ENCODE measurements at places on chromosomes 3 and 15.

GRCh38 chr3:188581792-188582191 is 427.8 kb downstream of the LPP start:
- DNase-seq: no peak

GRCh38 chr15:52414936-52415335 is 113.7 kb downstream of the MYO5A start:
- no peak for DNase-seq

DNA sequence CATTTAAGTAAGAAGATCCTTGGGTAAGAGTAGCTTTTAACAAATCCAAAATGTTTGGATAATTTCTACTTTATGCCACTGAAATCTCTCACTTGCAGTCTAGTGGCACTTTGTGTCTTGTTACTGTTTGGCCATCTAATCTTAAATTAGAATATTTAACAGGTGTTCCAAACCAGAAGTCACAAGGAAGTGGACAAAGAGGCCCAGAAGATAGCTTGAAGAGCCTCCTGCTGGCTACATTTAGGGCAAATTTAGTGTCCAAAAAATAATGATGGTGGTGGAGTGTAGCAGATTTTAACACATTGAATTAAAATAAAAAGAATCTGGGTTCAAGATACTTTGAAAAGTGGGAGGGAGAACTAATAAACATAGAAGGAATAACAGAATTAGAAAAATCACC is 172.2 kb downstream of the GHSR start:
- no peak for DNase-seq

GRCh38 chr3:77648214-77648613 is 608.3 kb downstream of the ROBO2 start:
- no peak for DNase-seq

- DNase-seq: no peak
Measured at GRCh38 chr3:113698956-113699355, 2.5 kb upstream of the USF3 start.

GRCh38 chr3:189168711-189169110 is 3.1 kb upstream of the TPRG1 start:
- DNase-seq: no peak

GRCh38 chr3:106185949-106186348 is 317.1 kb upstream of the CBLB start:
- DNase-seq: no peak

DNA sequence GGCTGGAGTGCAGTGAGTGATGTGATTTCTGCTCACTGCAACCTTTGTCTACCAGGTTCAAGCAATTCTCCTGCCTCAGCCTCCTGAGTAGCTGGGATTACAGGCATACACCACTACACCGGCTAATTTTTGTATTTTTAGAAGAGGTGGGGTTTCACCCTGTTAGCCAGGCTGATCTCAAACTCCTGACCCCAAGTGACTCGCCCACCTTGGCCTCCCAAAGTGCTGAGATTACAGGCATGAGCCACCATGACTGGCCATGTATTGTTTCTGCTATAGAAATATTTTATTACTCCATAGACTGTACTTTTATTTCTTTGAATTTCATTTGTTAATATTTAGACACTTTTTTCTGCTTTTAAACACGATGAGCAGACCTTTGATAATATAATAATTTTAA is 60.4 kb downstream of the GTF2E1 start:
- no peak for DNase-seq

- no peak for DNase-seq
Measured at GRCh38 chr3:195008816-195009215, 262.1 kb downstream of the XXYLT1 start.

DNA sequence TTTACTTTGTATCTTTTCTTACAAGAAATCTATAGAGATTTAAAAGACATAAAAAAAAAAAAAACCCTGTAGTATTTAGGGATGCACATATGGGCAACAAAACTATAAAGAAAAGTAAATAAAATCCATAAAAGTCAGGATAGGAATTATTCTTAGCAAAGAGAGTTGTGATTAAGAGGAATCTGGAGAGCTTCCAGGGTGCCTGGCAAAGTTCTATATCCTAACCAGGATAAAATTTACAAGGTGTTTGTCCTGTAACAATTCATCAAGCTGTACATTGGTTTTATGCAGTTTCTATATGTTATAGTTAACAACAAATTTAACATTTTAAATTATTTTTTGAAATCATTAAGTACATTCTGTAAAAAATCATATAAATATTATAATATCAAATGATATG is 7.9 kb downstream of the SECISBP2L start:
- no peak for DNase-seq

GRCh38 chr15:89926158-89926557 is 13.4 kb upstream of the ARPIN start:
- no peak for DNase-seq

DNA sequence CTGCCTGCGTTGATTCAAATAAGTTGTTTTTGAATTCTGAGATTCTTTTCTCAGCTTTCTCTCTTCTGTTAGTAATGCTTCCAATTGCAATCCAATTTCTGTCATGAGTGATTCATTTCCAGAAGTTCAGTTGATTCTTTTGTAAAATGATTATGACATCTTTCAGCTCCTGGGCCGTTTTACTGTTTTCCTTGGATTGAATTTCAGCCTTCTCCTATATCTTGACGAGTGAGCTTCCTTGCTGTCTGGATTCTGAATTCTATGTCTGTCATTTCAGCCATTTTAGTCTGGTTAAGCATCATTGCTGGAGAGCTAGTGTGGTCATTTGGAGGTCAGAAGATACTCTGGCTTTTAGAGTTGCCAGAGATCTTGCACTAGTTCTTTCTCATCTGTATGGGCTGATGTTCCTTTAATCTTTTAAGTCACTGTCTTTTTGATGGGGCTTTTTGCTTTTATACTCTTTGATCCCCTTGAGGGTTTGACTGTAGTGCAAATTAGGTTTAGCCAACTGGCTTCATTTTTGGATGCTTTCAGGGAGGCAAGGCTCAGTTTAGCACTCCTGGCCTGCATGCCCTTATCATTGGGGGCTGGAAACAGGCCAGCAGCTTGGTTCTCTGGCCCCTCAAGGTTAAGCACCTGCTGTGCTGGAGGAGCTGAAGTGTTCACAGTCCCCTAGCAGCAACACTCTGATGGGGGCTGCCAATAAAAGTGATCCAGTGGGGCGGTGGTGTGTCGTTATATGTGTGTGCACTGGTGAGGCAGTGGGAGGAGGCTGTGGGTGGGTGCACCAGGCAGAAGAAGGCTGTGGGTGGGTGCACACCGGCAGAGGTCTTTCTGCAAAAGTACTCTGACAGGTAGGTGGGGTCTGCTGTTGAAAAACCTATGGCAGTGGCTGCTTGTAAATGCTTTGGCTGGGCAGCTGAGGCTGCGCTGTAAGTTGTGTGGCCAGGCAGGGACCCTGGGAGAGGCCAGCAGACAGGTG is 51.2 kb downstream of the MCTP2 start:
- DNase-seq: no peak

- DNase-seq: no peak
Measured at GRCh38 chr15:29765898-29766527, 56.3 kb downstream of the TJP1 start.

DNA sequence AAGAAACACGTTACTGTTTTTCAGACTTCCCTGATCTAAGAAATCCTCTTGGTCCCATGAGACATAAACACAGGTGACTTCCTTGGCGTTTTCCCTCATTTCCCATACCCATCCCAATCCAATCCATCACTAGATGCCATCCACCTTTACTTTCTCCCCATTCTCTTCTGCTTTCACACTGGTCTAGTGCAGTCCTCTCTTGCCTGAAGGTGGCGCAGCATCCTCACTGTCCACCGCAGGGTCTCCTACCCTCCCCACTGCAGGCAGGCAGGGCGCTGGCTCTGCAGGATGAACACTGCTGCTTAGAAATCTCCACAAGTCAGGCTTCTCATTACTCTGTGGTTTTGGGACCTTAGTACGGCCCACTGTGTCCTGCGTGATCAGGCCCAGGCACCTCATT is 58.2 kb downstream of the RAB7A start:
- DNase-seq: peak; percentile 28

- no peak for DNase-seq
Measured at GRCh38 chr15:39672184-39672583, 91.3 kb downstream of the THBS1 start.

GRCh38 chr3:50395070-50395860 is 35.9 kb upstream of the TMEM115 start:
- DNase-seq: no peak

- DNase-seq: no peak
Measured at GRCh38 chr15:58526647-58527192, 94.9 kb downstream of the LIPC start.

DNA sequence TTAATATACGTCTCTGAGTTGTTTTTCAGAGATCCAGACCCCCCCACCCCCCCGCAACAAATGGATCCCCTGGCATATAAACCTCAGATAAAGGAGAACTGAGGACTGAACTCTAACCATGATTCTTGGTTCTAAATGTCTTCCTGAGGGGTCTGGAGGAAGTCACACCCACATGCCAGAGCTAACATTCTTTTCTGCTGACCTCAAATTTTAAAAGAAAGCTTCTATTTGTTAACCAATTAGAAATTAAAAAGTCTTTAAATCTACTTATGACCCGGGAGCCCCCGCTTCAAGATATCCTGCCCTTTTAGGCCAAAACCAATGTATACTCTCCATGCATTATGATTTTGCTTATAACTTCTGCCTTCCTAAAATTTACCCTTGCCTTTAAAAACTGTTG is 188.3 kb downstream of the ECT2 start:
- DNase-seq: no peak

DNA sequence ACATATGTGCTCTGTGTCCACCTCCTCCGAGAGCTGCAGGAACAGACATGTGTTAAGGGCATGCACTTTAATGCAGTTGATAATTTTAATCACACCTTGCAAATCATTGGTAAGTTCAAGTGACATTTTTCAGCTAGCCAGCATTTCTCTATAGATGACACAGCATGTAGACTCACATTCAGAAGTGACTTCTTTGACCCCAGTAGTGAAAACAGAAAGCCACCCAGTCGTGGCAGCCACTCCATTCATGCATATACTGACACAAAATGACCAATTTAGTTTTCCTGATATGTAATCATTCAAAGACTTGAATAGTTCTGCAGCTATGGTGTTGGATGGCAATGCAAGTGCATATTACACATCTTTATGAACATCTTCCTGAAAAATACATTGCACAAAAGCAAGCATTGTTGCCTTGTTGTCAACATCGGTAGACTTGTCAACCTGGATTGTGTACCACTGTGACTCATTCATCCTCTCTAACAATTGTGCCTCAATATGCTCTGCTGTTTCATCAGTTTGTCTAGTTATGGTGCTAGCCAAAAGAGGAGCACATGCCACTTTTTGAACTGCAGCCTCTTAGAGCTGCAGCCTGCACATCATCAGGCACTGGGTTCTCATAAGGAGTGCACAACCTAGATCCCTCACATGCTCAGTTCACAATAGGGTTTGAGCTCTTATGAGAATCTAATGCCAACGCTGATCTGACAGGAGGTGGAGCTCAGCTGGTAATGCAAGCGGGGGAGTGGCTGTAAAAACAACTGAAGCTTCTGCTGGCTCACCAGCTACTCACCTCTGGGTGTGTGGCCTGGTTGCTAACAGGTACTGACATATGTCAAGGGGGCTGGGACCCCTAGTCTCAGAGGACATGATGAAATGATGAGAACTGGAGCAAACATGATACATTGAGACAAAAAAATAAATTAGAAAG is 622.0 kb downstream of the PYDC2 start:
- DNase-seq: no peak

DNA sequence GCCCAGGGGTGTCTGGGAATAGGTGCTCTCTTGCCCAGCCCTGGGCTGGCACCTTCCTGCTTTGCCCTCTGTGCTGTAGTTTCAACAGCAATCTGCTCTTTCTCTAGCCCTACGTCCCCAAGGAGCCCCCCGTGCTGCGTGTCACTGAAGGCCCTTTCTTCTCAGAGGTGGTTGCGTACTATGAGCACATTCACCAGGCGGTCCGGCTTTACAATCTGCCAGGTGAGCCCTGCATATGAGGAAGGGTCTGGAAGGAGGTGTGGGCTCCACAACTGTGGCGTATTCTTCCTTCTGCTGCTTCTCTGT is 9.6 kb downstream of the MAN2A2 start:
- no peak for DNase-seq

DNA sequence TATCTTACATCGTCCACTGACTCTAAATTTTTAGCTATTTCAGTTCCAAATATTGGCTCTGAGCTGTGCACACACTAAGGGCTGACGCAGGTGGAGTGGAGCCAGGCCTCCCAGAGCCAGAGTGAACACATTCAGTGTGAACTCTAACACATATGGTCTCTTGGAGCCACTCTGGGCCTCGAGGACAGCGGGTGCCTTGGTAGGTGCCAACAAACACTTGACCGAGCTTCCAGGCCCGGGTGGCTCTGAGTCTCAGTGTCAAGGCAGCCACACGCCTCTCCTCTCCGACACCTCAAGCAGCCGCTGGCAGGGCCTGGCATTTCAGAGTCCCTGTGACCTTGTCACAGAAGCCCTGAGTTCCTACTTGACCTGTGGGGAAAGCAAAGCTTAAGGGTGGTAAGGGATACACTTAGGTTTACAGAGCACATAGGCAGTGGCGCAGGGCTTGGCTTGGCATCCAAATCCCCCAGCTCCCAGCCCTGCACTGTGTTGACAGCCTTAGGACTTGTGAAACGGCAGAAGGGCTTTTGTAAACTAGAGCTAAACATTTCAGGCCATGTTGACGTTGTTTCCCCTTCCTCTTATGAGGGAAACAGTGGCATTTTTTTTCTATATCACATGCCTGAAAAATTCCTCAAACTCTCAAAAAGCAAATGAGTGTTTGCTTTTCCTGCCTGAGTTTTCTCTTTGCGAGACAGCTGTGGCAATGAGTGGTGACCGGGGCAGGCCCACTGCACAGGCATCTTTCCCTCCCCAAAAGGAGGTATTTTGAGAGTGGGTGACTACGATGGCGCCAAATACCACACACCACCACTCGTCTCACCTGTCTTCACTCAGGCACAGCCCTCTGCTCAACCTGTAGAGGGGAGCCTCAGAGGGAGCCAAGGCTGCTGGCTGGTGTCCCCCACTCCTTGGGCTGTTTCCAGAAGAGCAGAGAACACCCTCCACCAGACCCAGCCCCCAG is 60.8 kb downstream of the DAPK2 start:
- no peak for DNase-seq

GRCh38 chr15:33923446-33923845 is 44.9 kb upstream of the CHRM5 start:
- no peak for DNase-seq

DNA sequence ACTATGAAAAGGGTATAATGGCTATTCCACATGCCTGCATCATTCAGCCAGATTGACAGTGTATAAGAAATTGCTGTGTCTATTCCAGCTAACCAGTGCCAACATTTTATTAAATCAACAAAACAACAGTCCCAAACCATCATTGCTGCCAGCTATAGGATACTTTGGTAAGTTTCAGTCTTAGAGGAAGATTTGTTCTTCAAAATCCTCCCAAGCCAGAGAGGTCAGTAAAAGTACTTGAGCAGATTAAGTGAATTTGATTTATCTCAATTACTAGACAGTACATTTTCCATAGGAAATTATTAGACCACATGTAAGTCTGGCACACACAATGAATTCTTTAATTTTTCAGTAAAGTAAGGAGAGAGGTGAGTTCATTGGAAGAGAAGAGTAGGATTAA is 50.7 kb downstream of the TFG start:
- DNase-seq: no peak
